ENCODE measurements at places on chromosomes 5 and 9.

GRCh38 chr5:10364186-10364689 is 10.7 kb downstream of the MARCHF6 start:
- DNase-seq, result no peak

DNA sequence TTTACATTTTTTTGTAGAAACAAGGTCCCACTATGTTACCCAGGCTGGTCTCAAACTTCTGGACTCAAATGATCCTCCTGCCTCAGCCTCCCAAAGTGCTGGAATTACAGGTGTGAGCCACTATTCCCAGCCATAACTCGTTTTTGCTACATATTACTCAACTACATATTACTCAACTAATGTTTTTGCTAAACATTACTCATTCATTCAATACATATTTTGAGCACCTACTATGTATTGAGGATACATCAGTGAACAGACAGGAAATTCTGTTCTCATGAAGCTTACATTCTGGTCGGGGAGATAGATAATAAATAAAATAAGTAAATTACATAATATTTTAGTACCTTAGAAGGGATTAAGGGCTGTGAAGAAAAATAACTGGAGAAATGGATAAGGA is 34.9 kb upstream of the STOM start:
- DNase-seq, result no peak

DNA sequence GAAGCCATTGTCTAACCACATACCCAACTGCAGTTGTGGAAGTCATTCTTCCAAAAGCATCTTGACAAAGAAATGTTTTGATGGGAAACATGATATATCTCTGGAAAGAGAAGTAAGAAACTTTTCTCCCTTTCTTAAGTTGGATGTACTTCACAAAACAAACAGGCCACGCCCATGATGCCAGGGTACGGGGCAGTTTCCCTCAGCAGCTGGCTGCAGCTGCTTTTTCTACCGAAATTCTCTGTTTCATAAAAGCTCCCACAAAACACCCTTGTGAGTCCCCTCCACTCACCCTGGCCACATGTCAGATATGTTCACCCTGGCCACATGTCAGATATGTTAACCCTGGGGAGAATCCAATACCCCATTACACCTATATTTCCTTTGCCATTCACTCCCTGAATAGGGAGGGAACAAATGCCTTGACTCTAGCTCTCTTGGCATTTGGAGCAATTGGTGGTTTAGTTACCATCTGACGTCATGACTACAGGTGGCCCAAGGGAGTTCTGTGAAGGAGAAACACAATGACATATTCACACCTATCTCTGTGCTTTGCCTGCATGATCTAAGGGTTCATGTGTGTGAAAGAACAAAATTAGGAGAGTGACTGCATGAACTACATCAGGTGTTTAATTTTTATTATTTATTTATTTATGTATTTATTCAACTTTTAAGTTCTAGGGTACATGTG is 103.0 kb downstream of the AOPEP start:
- no peak for DNase-seq

DNA sequence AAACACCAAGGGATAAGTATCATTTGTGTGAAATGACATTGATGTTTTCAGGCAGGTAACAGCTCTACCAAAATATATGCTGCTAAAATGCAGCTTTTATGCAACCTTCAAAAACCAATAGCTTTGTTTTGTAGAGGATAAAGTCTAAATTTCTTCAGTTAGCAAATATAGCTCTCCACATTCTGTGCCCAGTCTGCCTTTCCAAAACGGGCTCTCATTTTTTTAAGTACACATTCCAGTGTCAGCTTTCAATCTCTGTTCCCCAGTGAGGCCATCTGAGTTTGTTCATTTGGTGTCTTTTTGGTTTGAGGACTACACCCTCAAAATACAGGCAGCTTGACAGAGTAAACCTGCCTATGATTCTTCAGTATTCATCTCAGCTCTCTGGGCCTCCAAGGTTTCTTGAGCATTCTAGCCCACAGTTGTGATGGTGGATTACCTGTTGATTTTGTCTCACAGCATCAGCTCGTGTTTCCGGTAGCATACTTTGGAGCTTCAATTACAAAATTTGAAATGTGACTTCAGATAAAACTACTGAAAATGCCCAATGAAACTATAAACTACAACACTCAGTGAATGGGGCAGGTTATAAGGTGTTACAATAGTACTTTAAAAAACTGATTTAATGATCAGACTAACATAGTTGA is 55.7 kb downstream of the NR3C1 start:
- no peak for DNase-seq

DNA sequence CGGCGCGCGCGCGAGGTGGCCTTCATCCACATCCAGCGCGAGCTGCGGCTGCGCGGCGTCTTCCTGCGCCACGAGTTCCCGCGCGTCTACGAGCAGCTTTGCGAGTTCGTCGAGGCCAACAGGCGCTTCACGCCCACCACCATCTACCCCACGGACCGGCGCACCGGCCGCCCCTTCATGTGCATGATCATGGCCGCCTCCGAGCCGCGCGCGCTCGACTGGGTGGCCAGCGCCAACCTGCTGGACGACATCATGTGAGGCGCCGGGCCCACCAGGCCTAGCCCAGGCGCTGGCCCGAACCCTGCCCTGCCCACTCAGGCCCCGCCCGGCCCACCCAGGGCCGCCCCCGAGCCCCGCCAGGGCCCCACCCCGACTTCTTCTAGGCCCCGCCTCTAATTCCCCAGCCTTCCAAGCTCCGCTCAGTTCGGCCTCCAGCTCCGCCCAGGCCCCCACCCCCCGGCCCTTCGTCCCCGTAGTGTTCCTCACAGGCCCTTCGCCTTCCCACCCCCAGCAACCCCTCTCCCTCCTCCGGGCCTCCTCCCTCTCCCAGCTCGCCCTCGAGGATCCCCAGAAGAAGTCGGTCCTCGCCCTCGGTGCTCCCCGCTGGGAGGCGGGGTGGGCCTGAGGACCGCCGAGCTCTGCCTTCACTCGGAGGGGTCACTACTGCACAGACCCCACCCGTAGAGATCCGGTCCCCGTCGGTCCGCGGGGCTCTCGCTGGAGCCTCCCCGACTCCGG is 2.0 kb upstream of the PHPT1 start:
- peak; percentile 55 for DNase-seq

GRCh38 chr9:1748407-1748806 is 266.7 kb upstream of the SMARCA2 start:
- DNase-seq, result no peak

- no peak for DNase-seq
These were observed 33.8 kb upstream of the TXNDC8 start for GRCh38 chr9:110371411-110372007.

GRCh38 chr5:37015795-37016666 is 139.5 kb downstream of the NIPBL start:
- DNase-seq, result no peak

- DNase-seq, result peak; percentile 13
These were observed 496.8 kb downstream of the MAT2B start for GRCh38 chr5:164002214-164002613.

DNA sequence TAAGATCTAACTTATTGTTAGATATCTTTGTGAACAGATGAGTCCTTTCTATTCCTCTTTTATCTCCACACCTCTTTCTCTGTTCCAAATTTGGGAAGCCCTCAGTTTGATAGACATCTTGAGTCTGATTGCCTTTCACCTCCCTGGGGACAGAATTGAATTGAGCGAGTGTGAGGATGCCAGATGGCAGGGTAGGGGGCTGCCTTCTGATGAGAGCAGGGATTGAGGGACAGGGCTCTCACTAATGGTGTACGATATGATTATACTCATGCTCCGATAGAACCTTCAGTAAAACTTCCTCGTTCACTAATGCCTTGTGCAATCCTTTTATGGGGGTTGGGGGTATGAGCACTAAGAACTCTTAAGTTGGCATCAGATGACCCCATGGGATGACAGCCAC is 172.1 kb upstream of the DAP start:
- no peak for DNase-seq

- DNase-seq, result no peak
These were observed 18.7 kb upstream of the CARNMT1 start for GRCh38 chr9:75046725-75047345.

DNA sequence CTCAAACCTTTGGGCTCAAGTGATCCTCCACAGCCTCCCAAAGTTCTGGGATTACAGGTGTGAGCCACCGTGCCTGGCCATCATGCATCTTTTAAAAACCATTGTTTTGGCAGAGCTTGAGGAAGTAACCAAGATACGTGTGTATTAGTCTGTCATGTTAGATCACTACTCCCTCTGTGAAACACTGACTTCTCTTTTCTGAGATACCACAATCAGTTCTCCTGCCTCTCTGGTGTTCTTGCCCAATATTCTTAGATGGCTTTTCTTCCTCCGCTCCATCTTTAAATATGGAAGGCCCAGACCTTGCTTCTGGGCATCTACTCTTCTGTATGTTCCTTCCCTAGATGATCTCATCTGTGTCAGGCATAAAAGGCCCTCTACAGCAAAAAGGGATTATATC is 14.2 kb upstream of the CCNB1 start:
- DNase-seq, result no peak

GRCh38 chr5:96662725-96663518 is 746 bp downstream of the CAST start:
- DNase-seq, result no peak

- DNase-seq, result no peak
These were observed 20.5 kb downstream of the TGFBR1 start for GRCh38 chr9:99125446-99125845.

DNA sequence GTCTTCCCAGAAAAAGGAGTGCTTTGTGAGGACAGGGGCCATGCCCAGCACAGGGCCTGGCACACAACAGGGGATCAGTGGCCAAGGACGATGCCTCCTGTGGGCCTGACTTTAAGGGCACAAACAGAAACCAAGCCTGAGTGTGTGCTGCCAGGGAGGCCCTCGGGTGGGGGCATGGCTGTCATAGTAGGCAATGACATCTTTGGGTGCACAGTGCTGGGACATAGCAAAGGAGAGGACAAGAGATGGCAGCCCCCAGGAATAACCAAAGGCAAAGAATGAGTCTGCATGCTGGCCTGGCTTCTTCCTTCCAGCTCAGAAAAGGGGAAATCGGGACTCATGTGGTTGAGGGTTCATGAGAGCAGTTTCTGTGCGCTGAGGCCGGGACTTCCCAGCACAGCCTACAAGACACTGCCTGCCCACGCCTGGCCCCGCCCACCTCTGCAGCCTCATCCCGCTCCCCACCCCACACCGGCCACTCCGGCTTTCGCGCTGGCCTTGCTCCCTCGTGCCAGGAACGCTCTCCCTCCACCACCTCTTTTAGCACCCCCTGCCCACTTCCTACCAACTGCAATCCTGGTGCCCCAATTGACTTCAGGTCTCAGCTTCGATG is 13.8 kb upstream of the LHX2 start:
- DNase-seq, result no peak

- DNase-seq, result no peak
These were observed 393.5 kb downstream of the DIRAS2 start for GRCh38 chr9:90249094-90249493.

DNA sequence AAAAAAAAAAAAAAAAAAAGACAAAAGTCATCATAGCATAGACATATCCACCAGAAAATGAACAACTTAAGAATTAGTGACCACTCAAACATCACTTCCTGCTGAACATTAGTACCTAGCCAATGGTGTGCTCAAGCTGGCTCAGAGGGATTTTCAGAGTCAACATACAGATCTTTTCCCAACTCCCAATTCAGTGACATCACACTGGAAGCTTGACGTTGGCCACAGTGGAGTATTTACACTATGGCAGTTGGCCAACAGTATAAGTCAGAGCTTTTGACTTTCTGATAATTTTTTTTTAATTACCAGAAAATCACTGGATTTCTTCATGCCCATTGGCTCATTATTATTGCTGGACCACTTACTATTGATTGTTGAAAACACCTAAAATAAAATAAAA is 383.5 kb downstream of the ARHGEF28 start:
- no peak for DNase-seq

DNA sequence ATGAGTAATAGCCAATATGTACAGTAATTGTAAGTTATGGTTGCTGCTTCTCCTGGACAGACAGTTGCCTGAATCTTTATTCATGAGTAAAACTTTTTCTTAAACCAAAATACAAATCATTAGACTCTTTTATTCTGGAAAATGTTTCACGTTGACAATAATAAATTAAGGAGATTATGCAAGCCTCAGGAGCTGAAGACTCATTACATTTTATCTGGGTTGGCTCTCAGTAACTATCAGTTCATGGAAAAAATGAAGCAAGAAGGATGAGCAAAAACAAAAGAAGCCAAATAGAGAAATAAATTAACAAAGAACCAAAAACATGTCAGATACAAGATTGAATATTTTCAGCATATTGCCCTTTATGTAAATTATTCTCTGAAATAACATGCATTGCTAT is 88.9 kb upstream of the PRR16 start:
- DNase-seq, result no peak

- no peak for DNase-seq
These were observed 18.0 kb downstream of the KLF4 start for GRCh38 chr9:107471552-107471951.

GRCh38 chr9:127537014-127537413 is 75.1 kb upstream of the STXBP1 start:
- DNase-seq, result no peak

DNA sequence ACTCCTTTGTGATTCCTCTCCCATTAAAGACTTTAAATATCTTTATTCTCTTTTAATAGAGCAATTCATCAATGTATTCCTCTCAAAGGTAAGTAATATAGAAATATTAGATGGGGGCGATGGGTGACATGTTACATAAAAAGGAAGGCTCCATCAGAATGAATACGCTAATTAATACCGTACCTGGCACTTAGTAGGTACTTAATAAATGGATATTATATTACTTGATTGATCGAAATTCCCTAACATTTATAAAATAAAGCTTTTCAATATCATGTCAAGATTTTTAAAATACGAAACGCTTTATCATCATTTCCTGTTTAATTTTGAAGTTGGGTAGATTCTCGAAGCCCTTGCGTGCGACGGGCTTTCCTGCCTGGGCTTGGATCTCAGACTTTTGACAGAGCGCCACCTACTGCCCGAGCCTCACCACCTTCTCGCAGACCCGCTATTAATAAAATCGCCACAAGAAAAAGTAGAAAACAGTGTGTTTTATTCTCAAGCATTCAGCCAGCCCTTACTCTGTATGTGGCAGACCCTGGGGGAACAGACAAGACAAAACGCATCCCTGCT is 99.4 kb downstream of the C5orf15 start:
- peak; percentile 78 for DNase-seq

DNA sequence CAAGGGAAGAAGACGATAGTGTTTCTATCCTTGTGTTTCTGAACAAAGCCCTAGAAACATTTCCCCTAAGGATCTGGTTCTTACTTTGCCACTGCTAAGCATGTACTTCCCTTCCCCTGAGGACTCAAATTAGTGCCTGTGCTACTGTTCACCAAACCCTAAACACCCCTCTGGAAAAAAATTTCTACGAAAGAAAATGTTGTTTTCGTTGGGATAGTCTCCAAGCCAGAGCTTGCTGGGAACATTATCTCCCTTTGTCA is 294.6 kb downstream of the BNC2 start:
- no peak for DNase-seq

- no peak for DNase-seq
These were observed 448.6 kb downstream of the PLK2 start for GRCh38 chr5:58011301-58011700.

Measured in SK-N-DZ (cell line).